Renal pelvis (tissue), 12 donors: ENCODE measurements at places on chromosomes 2 and 18. TPM values are rescaled to one million over a fixed set of nuclear protein-coding genes. Genes with fewer than 3 reads are reported as not detected.
A peak's percentile ranks its signal among the peaks of the same experiment; 100 is the strongest.

Gene CROCC2
- polyA plus RNA-seq: 0.07 TPM

Gene FRZB
- 8.0 TPM for polyA plus RNA-seq

GRCh38 chr2:36716111-36716510, 19.6 kb downstream of the VIT start:
- DNase-seq: no peak

- DNase-seq: peak; percentile 17
Observed at GRCh38 chr2:121019071-121019470, 265.9 kb downstream of the TFCP2L1 start.

Gene CRACDL
- polyA plus RNA-seq: 3.4 TPM

DNA sequence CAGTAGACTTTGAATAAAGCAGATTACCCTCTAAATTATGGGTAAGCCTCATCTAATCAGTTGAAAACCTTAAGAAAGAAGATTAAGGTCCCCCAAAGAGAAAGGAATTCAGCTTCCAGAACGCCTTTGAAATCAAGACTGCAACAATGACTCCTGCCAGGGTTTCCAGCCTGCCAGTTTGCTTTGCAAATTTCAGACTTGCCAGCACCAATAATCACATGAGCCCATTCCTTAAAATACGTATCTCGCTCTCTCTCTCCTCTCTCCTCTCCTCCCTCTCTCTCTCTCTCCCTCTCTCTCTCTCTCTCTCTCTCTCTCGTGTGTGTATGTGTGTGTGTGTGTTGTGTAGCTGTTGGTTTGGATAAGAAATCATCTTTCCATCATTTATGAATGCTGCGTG, 184.2 kb downstream of the PDE1A start:
- no peak for DNase-seq

Gene LYPD1
- polyA plus RNA-seq: 115 TPM

DNA sequence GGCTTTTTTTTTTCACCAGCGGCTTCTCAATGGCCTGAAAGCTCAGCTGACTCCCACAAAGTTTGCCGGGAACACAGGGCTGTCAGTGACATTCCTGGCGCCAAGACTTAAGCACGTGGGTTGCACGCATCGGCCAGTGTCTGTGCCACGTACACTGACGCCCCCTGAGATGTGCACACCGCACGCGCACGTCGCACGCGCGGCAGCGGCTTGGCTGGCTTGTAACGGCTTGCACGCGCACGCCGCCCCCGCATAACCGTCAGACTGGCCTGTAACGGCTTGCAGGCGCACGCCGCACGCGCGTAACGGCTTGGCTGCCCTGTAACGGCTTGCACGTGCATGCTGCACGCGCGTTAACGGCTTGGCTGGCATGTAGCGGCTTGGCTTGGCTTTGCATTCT, 63.2 kb downstream of the CCDC74A start:
- no peak for DNase-seq

Gene SERPINB13
- polyA plus RNA-seq: not detected

- DNase-seq: no peak
Observed at GRCh38 chr2:106107509-106108131, 86.5 kb downstream of the UXS1 start.

DNA sequence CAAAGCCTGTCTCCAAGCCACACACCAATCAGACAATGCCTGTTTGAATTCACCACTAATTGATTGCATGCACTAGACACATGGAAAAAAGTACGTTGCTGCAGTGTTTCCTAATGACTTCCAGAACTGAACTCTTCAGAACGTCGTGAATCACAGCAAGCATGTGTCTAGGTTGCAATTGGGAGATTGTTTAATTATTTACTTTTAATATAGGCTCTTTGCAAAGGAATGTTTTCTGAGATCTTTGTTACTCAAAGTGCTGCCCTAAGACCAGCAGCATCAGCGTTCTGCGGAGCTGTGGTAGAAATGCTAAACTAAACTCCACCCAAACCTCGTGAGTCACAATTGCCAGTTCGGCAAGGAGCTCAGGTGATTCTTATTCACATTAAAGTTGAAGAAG, 52.7 kb upstream of the CCDC68 start:
- DNase-seq: no peak

- peak; percentile 24 for DNase-seq
Observed at GRCh38 chr2:177038787-177039484, 173.7 kb upstream of the HNRNPA3 start.

- peak; percentile 1 for DNase-seq
Observed at GRCh38 chr2:212227755-212228154, 310.8 kb downstream of the ERBB4 start.

GRCh38 chr2:218179782-218180181, 13.0 kb upstream of the CXCR1 start:
- no peak for DNase-seq
